ENCODE measurements at places on chromosomes 7 and 10.
A peak's percentile ranks its signal among the peaks of the same experiment; 100 is the strongest.

DNA sequence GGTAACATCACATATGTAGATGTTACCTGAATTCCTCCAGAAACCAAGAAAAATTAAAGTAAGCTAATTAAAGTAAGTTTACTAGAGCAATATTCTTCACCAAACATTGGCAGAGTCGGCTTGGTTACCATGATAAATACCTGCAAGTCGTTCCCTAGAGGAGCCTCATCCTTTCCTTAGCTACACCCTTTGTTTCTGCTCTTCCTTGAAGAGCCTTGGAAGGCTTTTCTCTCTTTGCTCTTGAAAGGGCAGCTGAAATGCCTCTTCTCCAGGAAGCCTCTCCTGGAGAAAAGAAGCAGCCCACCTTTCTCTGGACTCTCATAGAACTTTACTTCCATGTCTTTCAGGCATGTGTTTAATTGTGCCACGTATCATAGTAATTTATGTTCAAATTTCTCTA lies 34.9 kb upstream of the CALD1 start:
- no peak for DNase-seq

GRCh38 chr10:30057421-30057841 lies 2.0 kb downstream of the JCAD start:
- peak; percentile 14 for DNase-seq

GRCh38 chr7:93773446-93773845 lies 117.1 kb downstream of the TFPI2 start:
- DNase-seq = no peak

GRCh38 chr10:17226891-17227303 lies 1.1 kb upstream of the VIM start:
- DNase-seq = peak; percentile 64

GRCh38 chr7:132881317-132881716 lies 200.6 kb downstream of the CHCHD3 start:
- no peak for DNase-seq

DNA sequence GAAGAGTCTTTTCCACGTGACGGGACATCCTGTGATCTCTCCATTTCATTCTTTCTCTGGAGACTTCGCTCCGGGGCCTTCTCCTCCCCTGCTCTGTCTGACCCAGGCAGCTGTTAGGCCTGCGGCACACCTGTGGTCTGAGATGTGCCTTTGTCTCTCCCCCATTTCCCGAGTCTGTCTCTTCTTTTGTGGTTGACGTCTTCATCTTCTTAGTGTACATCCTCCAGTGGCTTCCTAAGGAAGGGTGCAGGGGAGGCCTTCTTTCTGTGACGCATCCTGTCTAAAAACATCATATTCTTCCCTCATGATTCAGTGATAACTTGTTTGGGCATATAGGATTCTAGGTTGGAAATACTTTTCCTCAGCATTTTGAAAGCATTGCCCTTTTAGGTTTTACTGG lies 17.2 kb upstream of the ATP6V0E2 start:
- DNase-seq = no peak

DNA sequence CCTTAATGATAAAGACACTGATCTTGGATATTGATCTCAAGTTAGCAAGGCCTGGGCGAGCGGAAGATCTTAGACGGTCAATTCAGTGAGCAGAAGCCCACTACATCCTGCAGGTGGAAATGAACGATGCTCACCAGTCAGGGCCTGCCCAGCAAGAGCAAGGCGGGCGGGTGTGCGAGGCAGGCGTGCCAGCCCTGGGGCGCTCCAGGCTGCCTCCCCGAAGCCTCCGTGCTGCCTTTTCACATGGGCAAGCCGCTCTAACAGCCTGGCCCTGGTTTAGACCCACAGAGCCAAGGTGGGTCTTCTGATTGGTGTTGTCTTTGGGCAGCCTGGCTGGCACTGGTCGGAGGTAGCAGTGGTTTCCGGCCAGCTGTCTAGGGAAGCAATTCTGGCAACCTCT lies 475.1 kb upstream of the FOXK1 start:
- DNase-seq = no peak

DNA sequence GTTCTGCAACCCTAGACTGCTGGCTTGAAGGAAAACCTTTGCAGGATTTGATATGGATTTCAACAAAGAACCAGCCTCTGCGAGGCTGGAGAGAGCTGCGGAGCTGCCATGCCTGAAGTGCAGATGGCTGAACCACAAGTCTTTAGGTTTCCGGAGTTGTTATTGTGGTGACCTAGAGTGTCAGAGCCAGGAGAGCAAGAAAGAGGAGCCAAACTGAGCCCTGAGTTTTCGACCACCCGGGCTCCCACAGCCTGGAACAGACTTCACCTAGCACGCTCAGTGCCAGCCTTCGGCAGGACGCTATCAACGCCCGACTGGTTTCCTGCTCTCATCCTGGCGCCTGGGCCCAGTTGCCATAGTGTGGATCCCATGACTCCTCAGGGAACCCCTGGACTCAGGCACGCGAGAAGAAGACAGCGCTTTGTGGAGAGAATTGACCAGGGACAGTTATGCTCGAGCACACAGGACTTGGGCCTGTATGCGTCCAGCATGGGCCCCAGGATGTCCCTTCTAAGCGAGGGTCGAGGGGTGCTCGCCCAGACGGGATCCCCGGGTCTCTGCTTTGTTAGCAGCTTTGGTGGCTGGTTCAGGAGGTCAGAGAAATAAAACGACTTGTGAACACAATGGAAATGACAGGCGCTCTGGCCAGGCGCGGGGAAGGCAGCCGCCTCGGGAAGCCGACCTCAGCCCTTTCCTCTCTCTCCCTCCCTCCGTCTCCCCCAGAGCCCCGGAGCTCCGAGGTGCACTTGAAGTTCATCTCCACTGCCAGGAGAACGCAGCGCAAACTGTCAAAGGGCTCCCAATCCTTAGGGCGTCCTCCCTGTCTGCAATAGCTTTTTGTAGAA lies 1.8 kb upstream of the GAD2 start:
- DNase-seq = peak; percentile 1

- DNase-seq = no peak
Observed at GRCh38 chr7:98088109-98088508, 18.6 kb upstream of the LMTK2 start.

GRCh38 chr7:82021713-82022112 lies 251.9 kb upstream of the HGF start:
- no peak for DNase-seq

DNA sequence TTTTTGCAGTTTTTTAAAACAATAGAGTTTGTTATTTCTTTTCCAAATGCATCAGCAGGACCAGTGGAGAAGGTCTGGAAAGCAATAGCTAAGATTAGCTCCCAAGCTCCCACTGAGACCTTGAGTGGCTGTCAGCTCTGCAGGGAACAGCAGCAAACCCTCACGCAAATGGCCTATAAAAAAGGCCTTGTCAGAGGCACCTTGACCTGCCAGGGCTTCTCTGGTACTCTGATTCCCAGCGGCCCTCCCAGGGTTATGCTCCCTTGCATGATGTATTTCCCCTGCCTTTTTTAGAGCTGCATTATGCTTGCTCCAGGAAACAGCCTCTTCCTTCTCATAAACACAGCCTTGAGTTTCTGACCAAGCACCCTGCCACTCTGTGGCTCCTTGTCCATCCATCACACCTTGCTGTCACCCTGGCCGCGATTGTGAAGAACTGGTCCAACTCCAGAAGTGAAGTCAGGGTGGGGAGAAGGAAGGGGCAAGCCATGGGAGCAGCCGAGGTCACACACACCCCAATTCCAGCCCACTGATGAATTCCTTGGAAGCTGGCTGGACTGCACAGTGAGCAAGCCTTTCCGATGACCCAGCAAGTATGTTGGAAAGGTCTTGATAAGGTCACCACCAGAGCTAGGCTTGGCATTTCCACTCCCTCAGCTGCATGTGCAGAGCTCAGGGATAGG lies 35.3 kb upstream of the NKX2-3 start:
- DNase-seq = no peak

GRCh38 chr10:72122221-72122620 lies 33.9 kb upstream of the SPOCK2 start:
- DNase-seq = no peak

GRCh38 chr10:46328853-46329689 lies 42.3 kb downstream of the ANTXRL start:
- DNase-seq = no peak

DNA sequence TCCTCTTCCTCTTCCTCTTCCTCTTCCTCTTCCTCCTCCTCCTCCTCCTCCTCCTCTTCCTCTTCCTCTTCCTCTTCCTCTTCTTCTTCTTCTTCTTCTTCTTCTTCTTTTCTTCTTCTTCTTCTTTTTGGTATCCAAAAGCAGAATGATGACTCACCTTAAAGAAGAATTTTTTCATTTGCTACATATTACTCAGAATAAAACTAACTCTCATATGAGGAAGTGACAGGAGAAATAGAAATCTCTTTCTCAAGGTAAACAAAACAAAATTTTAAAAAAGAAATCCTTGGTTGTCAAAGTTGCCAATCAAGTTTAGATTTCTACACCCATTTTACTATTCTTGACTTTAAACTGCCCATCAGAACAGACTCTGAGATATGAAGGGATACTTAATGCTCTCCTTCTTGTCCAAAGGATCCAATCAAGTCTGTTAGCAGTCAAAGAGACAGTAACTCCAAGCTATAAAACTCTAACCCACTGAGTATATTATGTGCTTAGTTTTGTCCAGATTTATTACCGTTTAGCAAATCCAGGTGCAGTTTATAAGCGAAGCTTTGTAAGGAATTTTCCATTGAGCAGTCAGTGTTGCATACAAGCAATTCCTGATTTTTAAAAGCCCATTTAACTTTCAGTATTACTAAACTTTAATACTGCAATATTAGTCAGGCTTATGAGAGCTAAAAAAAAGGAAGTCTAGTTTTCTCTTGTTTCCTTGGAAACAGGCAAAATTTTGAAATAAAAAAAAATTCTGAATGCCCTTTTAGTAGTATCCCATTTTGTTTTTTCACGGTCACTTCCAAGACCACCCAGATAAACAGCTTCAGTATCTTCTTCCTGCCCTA lies 43.1 kb upstream of the SNX13 start:
- DNase-seq = no peak

DNA sequence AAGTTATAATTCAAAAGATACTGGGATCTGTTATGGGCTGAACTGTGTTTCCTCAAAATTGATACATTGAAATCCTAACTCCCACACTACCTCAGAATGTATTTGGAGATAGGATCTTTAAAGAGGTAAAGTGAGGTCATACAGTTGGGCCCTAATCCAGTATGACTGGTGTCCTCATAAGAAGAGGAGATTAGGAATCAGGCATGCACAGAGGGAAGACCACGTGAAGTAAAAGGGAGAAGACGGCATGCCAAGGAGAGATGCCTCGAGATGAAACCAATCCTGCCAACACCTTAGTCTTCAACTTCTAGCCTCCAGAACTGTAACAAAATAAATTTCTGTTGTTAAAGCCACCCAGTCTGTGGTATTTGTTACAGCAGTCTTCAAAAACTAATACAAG lies 5.9 kb upstream of the CFAP69 start:
- DNase-seq = no peak

DNA sequence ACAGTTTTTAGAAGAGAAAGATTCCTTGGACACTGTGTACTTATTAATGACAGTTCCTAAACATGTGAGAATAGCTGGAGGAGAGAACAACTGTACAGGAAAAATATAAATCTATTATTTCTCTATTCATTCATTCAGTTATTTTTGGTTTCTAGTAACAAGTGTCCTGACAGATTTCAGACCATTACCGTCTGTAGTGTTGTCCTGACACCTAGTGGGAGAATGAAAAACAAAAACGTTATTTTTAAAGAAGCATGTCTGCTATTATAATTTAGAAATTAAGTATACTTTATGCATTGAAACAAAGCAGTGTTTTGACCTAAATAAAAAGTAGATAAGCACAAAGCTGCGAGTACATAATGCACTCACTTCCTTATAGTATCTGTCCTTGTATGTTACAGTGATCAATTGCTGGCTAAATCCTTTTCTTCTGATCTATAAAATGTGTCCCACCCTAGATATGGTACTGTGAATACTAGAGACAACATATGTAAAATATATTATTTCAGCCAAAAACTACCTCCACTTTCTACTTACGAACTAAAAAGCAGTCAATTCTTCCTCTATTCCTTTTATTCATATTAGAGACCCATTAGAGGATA lies 575.6 kb downstream of the ARL4A start:
- DNase-seq = peak; percentile 67

DNA sequence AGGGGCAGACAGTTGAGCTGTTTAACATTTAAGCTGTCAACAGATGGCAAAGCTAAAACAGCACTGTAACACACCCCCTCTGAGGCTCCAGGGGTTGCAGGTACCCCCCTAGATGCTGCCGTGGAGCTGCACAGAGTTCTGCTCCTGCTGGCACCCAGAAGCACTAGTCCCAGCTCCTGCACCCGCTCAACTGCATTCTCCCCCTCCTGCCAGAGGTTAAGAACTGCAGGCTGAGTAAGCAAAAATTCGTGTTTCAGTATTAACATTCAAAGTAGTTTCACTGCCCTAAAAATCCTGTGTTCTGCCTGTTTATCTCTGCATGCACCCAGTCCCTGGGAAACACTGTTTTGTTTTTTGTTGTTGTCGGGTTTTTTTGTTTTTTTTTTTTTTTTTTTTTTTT lies 790.8 kb upstream of the KCND2 start:
- peak; percentile 5 for DNase-seq
